IMR-90 (cell line): ENCODE measurements at places on chromosomes 2 and 18. TPM values are rescaled to one million over a fixed set of nuclear protein-coding genes. Genes with fewer than 3 reads are reported as not detected.

Gene FAM210A
- 16.1 and 25.3 TPM in 2 replicates for total RNA-seq

DNA sequence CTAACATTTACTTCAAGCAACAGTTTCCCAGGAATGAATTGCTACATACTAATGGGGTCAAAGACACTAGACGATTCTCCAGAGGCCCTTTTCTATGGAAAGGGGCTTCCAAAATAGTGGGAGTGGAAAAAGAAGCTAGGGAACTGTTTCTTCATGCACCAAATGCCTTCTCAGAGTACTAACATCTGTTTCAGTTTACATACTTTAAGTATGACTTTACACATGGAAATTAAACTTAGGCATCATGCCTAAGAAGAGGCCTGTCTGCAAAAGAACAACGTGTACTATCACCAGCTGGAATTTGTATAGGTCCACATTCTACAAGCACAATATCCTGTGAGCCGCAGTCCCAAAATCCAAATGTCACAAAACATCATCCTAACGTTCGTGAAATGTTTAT is 29.4 kb upstream of the WDR75 start:
- H3K4me3 ChIP-seq, result no peak overlapping the region
- H3K27me3 ChIP-seq, result no peaks in the 10 kb centered on the region
- peaks cover 14% of the 10 kb centered on the region for H3K4me1 ChIP-seq
- peak; percentile 96 for DNase-seq

DNA sequence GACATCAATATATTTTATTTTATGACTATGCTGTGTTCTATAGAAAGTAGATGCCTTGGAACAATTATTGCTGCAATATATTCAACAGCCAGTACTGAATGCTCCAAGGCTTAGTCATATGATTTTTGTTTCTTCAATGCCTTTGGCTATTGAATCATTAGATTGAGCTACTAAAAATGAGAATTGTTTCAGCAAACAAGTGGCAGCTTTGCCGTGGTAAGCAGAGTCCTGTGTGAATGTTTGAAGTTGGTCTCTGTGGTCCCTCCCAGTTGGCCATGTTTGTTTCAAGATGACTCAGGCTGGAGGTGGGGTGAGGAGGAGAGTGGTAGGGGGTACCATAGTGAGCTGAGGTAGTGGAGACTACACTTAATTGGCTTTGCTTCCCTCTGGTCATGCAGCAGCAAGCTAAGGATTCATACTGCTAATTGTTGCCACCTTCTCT is 198.6 kb upstream of the EPAS1 start:
- no peak overlapping the region for H3K4me3 ChIP-seq
- peaks cover 3% of the 10 kb centered on the region; the same call in 1 of the 2 replicates for H3K36me3 ChIP-seq
- peak overlapping the region; percentile 98 for H3K27ac ChIP-seq
- no peaks in the 10 kb centered on the region for H3K27me3 ChIP-seq
- DNase-seq, result peak; percentile 92

- H3K36me3 ChIP-seq, result no peaks in the 10 kb centered on the region
- DNase-seq, result peak; percentile 32
- peaks cover 14% of the 10 kb centered on the region for H3K4me1 ChIP-seq
- no peak overlapping the region for H3K4me3 ChIP-seq
These were observed 533.5 kb downstream of the TNS1 start for GRCh38 chr2:217469203-217469810.

GRCh38 chr2:168649105-168649504 is 153.3 kb upstream of the NOSTRIN start:
- H3K4me3 ChIP-seq, result no peak overlapping the region
- H3K27ac ChIP-seq, result no peak overlapping the region
- no peaks in the 10 kb centered on the region for H3K36me3 ChIP-seq
- H3K27me3 ChIP-seq, result no peaks in the 10 kb centered on the region
- no peaks in the 10 kb centered on the region; the same call in 1 of the 2 replicates for H3K4me1 ChIP-seq
- DNase-seq, result no peak
